ENCODE measurements at places on chromosomes 16 and 17. TPM values are rescaled to one million over a fixed set of nuclear protein-coding genes. Genes with fewer than 3 reads are reported as not detected.

- DNase-seq = no peak
These were observed 5.9 kb downstream of the SUPT6H start for GRCh38 chr17:28667870-28668269.

Gene TAC4
- not detected for total RNA-seq

Gene HEATR9
- total RNA-seq = 0.37 TPM

DNA sequence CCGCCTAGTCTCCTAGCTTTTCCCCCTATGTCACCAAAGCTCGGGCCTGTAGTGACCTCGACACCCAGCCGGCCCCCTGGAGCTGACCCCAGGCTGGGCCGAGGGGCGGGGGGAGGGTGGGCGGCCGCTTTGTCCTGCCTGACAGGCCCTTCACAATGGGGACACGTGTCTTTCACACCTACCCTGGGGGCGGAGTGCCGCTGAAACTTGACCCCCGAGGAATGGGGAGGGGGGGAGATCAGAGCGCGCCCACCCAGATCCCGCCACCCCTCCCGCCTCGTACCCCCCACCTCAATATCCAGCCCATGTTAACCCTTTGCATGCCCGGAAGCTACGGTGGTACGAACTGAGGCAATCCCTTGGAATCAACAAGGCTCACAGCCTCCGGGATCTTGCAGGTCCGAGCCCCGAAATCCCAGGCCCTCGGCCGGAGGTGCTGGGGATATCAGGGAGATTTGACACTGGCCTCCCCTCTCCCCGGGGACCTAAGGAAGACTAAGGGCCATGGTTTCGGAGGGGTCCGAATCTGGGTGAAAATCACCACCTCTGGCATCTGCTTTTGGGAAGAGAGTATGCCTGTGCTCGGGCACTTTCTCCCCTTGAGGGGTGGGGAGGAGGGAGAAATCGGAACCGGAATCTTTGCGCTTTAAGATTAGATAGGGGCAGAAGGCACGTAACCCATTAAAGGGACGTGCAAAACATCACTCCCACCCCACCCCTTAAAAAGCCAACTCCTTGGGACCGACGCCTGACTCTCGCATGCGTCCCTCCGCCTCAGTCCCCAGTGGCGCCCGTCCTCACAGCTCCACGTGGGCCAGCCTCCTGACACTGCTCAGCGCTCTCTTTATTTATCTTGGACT lies 2.6 kb downstream of the NOG start:
- DNase-seq = peak; percentile 21

Gene TELO2
- total RNA-seq = 34.9 TPM

- DNase-seq = no peak
These were observed 12.9 kb downstream of the GRB2 start for GRCh38 chr17:75392559-75392958.

- peak; percentile 92 for DNase-seq
These were observed 5.0 kb upstream of the SPATA20 start for GRCh38 chr17:50541716-50542688.

DNA sequence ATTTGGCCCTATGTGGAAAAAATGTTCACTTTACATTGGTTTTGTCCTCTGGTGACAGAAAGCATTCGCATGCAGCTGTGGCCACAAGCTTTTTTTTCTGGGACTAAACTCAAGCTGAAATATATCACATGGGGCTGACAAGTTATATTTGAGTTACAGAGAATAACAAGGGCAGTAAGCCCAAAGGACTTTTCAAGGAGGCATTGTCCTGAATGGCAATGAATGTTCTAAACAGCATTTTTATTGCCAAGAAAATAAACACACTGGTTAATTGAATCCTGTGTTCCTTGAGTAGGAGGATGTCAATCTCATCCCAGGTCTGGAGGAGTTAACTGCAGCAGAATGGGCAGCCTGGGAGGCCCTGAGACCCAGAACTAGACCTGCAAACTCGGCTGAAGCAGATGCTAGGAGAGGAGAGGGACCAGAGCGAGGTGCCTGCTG lies 114.5 kb downstream of the COPRS start:
- DNase-seq = no peak

DNA sequence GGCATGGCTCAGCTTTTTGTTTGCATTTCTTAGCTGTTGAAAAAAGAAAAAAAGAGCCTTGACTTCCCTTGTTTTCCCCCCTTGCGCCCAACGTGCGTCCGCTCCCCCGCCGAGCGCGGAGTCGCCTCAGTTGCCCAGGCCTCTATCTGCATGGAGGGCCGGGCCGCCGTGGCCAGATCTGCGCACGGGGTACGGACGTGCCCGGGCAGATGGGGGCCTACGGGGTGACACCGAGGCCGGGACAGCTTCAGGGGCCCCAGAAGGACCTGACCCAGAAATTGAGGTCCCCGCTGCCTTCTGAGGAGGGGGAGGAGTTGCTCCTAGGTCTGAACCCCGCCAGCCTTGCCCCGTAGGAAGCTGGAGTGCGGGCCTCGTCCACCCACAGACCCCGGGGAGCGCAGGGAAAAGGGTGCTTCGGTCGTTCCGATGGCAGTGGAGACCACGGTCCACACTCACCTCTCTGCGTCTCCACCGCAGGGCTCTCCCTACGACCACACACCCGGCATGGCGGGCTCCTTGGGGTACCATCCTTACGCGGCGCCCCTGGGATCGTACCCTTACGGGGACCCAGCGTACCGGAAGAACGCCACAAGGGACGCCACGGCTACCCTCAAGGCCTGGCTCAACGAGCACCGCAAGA lies 1.5 kb downstream of the IRX5 start:
- DNase-seq = no peak

Gene CASKIN1
- 0.05 TPM for total RNA-seq

Gene HSPB9
- total RNA-seq = not detected

Gene CACNG5
- not detected for total RNA-seq

DNA sequence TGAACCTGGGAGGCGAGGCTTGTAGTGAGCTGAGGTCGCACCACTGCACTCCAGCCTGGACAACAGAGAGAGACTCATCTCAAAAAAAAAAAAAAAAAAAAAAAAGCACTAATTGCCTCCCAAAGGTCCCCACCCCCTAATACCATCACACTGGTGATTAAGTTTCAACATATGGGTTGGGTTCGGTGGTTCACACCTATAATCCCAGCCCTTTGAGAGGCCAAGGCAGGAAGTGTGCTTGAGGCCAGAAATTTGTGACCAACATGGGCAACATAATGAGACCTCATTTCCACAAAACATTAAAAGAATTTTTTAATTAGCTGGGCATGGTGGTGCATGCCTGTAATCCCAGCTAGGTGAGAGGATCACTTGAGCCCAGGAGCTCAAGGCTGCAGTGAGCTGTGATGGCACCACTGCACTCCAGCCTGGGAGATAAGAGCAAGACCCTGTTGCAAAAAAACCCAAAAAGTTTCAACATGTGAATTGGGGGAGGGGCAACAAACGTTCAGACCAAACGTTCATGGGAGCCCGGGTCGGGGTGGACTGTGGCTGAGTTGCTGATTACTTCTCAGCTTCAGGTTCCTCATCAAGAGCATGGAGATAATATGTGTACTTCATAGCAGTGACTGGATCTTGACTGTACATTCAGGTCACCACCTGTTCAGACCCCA lies 62.1 kb upstream of the NOL11 start:
- DNase-seq = no peak

Gene MYH2
- 0.05 TPM for total RNA-seq

DNA sequence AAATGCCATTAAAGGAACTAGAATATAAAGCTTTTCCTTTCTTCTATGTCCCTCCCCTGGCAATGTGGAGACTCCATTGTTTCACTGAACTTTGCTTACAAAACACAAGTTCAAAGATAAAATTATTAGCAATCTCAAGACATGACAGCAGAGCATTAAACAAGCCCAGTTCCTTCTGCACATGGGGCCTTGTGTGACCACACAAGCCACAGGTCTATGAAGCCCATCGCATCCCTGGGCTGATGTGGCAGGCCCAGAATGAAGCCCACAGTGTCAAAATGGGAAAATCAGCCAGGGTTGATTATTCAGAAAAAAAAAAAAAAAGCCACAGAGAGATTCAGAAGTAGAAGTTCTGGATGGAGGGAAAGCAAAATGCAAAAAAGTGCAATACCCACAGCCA lies 12.9 kb upstream of the SLC39A11 start:
- no peak for DNase-seq

- DNase-seq = no peak
These were observed 1.3 kb downstream of the PARD6A start for GRCh38 chr16:67661886-67662652.

DNA sequence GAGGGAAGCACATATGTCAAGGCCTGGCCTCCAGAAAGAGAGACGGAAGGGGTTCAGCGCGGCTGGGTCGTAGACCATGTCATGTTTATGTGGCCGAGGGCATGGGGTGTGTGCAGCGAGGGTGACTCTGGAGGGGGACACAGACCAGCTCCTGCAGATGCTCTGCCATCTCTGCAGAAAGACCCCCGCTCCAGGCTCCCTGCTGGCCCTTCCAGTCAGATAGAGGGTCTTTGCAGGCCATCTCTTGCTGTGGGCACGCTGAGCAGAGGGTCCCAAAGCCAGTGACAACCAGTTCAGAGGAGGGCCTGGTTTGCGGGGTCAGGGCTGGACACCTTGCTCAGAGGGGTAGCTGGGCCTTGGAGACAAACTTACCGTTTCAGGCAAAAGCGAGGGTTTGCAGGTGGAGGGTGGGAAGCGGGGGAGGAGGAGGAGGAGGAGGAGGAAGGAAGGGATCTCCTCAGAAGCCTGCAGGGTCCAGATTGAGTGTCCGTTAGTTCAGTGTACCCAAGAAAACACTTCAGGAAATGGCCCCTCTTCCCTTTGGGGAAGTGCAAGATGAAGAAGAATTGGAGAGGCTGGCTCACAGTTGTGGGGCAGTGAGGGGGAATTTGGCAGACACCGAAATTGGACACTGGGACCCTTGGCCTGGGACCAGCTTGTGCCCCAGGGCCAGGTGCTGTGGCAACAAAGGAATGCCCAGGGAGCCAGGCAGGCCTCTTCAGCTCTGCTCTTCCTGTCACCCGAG lies 102.8 kb downstream of the CMIP start:
- DNase-seq = no peak

GRCh38 chr17:2853283-2854142 lies 57.3 kb downstream of the RAP1GAP2 start:
- DNase-seq = peak; percentile 45

- DNase-seq = no peak
These were observed 12.3 kb downstream of the KRT9 start for GRCh38 chr17:41559548-41559947.

DNA sequence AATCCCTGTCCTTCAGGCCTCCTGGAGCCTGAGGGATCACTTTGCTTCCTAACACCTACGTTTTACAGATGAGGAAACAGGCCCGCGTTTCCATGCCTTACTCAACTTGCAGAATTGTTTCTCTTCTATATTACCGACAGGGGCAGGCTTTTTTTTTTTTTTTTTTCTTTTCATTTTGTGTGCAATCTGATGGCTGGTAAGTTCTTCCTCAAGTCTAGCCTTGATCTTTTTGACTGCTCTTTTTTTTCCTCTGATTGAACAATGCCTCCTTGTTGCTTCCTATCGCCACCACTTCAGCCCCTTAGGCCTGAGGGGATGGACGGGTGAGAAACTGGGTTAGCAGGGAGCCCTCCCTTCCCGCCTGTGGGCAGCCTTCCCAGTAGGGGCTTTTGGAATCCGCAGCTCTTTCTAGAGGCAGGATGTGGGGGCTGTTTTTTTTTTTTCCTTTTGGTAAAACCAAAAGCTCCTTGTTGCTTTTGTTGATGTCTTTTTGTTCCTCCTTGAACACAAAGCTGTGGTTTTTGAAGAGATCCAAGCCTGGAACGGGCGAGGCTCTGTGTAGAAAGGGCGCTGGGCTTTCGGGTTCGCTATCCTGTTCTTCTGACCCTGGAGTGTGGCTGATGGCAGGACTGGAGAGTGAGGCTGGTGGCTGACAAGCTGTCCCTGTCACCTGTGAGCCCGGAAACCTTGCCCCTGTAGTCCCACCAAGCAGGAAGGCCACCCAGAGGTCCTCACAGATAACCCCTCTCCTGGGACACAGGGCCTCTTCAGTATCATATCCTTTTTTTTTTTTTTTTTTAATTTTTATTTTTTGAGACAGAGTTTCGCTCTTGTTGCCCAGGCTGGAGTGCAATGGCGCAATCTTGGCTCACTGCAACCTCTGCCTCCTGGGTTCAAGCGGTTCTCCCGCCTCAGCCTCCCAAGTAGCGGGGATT lies 14.0 kb downstream of the LASP1 start:
- DNase-seq = no peak

GRCh38 chr17:43772877-43773648 lies 5.7 kb downstream of the DUSP3 start:
- DNase-seq = peak; percentile 56

DNA sequence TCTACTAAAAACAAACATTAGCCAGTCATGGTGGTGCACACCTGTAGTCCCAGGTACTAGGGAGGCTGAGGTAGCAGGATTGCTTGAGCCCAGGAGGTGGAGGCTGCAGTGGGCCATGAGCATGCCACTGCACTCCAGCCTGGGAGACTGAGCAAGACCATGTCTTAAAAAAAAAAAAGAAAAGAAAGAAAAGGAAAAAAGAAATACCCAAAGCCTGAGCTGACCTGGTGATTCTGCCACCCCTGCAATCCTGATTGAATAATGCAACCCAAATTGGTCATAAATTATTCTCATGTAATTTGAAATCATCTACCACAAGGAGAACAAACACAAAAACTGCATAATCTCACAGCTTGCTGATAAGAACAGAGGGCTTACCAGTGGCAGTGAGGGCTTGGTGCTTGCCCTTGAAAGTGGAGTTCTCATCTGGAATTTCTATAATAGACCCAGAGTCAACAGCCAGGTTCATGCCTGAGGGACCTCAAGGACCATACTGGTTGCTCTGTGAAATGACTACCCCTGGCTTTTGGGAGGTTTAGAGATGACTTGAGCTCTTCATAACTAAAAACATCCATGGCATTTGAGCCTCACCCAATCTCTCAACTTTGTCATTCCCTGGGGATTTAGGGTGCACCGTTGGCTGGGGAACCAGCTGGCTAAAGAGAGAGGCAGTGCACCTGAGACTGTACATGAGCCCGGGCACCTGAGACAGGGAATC lies 35.4 kb upstream of the TMC5 start:
- DNase-seq = peak; percentile 45

GRCh38 chr17:56320443-56320842 lies 167.2 kb downstream of the ANKFN1 start:
- DNase-seq = no peak
